ENCODE measurements at places on chromosomes 16 and 17.

GRCh38 chr17:65527381-65527780 is 34.1 kb downstream of the AXIN2 start:
- no peak for DNase-seq

DNA sequence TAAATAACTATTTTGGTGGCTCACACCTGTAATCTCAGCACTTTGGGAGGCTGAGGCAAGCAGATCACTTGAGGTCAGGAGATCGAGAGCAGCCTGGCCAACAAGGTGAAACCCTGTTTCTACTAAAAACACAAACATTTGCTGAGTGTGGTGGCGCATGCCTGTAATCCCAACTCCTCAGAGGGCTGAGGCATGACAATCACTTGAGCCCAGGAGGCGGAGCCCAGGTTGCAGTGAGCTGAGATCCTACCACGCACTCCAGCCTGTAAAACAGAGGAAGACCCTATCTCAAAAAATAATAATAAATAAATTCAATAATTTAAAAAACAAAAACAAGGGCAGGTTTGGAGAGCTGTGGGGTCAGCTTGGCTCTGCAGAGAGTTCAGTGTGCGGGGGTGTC is 5.7 kb upstream of the SLC4A1 start:
- DNase-seq: no peak

DNA sequence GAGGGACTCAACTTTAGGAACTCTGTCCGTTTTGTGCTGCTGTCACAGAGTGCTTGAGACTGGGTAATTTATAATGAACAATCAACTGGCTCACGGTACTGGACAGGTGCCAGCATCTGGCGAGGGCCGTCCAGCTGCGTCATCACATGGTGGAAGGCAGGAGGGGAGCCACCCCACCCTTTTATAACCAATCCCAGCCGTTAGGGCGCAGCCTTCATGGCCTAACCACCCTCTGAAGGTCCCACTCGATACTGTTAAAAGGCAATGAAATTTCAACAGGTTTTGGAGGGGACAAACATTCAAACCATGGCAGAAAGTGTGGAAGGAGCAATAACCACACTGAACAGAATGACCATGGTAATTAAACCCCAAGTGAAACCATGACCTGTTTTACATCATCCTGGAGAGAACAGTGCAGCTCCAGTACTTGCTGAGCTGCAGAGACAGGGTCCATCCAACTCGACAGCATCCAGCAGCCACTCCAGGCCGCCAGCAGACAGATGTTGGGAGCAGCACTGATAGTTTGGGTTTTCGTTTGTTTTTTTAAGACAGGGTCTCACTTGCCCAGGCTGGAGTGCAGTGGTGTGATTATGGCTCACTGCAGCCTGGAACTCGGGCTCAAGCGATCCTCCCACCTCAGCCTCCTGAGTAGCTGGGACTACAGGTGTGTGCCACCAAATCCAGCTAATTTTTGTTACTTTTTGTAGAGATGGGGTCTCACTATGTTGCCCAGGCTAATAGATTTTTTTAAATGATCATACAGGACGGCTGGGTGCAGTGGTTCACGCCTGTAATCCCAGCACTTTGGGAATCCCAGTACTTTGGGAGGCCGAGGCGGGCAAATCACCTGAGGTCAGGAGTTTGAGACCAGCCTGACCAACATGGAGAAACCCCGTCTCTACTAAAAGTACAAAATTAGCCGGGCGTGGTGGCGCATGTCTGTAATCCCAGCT is 11.0 kb downstream of the CHMP6 start:
- no peak for DNase-seq

DNA sequence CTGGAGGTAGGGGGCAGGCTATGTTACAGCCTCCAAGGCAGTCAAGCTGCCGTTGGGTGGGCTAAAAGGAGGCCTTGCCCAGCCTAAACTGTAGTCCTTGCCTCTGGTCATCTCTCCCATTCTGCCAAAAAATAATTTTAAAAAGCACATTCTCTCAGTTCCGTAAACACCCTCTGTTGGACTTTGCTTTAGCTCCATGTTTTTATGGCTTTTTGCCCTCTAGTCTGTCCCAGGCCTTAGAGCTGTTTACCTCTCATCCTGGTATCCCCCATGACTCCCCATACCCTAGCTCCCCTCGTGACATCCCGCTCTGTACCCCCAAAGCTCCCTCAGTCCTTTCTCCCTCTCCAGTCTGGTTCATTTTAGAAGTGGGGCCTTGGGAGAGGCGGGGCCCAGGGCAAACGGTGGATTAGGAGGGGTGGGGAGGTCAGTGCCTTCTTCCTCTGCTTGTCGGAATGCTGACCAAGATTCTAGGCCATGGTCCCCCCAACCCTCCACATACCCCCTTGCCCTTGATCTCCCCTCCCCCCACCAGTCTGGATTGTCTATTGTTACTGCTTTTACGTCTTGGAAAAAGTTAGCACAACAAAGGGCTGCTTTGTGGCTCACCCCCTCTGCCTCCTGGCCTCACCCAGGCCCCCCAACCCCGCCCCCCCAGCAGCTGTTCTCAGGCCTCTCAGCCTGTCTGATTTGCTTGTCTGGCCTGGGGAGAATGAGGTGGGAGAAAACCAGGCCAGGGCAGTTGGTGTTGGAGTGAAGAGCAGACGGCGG is 18.4 kb downstream of the GJD3 start:
- DNase-seq: no peak

DNA sequence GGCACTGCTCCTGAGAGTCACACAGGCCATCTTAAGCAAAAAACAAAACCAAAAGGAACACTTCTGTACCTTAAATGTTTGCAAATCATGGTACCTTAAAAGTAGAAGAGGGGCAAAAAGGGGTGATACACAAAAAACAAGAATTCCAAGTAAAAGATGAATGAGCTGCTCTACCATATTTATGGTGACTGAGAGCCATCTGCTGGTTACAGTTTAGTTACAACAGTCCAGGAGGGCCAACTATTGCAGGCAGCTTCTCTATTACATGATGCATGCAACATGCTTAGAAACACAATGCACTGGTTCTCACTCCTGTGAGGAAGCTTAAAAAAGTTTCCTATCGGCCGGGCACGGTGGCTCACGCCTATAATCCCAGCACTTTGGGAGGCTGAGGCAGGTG is 53.5 kb downstream of the STX8 start:
- no peak for DNase-seq

DNA sequence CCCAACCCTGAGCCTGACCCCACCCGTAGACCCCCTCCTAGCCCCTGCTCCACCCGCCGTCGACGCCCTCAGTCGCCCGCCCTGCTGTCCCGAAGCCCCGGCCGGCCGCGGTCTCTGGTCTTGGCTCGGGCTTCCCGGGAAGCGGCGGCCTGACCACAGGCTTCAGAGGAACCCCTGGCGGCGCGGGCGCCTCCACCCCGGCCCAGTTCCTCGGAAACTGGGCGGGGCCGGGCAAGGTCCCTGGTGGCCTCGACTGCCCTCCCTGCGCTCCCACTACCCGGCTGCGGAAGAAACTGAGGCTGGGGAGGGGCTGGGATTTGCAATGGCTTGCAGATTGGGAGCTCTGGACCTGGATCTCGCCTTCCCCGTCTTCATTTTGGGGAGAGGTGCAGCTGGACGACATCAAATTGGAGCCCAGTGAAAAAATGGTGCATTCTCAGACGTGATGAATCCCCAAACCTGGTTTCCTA is 692 bp upstream of the SOCS1 start:
- DNase-seq: peak; percentile 43

DNA sequence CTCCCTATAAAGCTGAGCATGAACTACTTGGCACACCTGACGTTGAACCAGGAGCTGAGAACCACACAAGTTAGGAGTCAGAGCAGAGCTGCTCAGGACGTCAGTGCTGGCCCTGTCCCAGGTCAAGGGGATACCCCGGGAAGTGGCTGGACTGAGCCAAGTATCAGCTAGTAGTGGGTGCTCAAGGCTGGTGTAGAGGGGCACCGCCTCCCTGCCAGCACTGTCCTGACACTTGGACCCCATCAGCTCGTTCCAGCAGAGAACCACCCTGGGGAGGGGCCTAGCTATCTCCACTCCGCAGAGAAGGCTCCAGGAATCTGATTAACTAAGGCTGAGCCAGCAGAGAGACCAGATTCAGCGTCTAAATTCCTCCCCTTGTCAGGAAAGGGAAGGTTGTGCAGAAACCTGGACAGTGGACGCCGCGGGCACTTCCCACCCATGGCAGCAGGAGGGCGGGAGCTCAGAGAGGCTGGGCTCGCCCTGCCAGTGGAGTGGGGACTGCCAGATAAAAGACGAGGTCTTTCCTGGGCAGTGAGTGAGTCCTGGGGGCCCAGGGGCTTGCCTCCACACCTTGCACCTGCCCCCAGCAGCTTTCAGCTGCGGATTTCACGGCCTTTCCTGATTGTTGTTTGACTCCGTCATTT is 21.0 kb downstream of the C16orf90 start:
- DNase-seq: no peak

DNA sequence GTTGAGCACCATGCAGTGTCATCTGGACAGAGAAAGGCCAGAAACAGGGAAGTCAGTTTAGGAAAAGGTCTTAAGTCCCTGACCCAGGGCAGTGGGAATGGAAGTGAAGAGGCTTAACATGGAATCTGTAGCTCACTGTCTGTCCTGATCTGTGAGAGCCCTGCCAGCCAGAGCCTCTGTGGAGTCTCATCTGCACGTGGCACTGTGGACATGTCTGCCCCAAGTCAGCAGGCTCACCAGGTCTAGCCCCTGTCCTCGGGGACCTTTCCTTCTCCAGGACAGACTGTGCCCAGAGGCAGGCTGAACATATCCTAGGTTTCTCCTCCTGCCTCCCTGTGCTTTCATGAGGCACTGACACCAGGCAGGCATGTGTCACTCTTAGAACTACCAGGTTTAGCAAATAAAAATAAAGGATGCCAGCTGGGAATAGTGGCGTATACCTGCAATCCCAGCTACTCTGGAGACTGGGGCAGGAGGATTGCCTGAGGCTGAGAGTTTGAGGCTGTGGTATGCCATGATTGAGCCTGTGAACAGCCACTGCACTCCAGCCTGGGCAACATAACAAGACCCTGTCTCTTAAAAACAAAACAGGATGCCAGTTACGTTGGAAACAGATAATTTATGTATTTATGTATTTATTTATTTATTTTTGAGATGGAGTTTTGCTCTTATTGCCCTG is 22.4 kb downstream of the UNK start:
- no peak for DNase-seq

All from CD4-positive, alpha-beta T cell treated with Interleukin-6 for 4 hours (primary cell).